ENCODE measurements at places on chromosomes 12 and 14. TPM values are rescaled to one million over a fixed set of nuclear protein-coding genes. Genes with fewer than 3 reads are reported as not detected.

- no peak for DNase-seq
These were observed 63.8 kb downstream of the SUSD6 start for GRCh38 chr14:69675245-69675583.

DNA sequence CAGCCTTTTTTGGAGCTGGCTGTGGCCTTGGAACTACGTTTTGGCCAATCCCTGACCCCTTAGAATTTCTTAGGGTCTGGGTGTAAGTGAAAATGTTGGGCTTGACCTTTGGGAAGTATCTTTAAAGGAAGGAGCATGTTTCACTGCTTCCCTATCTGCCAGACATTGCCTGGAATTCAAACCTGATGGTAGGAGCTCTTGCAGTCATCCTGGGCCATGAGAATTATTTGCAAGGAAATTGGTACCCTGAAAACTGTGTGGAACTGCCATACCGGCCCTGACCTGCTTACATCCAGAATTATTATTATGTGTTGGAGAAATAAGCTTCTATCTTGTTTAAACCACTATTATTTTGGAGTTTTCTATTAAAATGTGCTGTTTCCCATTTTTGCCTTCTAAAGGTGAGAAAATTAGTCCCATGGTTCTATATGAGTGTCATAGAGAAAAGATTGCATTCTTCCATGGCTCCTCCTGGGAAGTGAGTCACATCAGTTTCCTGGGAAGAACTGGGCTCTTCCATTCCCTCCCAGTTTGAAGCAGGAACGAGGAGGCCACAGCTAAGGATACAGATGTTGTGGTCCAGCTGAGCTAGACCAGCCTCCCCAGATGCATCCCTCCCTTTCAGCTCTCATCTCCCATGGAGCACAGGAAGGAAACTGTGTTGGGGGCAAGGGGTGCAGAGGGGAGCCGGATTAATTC is 9.5 kb upstream of the PGF start:
- no peak for DNase-seq

The HHIPL1 gene
- total RNA-seq = 15.1 TPM

DNA sequence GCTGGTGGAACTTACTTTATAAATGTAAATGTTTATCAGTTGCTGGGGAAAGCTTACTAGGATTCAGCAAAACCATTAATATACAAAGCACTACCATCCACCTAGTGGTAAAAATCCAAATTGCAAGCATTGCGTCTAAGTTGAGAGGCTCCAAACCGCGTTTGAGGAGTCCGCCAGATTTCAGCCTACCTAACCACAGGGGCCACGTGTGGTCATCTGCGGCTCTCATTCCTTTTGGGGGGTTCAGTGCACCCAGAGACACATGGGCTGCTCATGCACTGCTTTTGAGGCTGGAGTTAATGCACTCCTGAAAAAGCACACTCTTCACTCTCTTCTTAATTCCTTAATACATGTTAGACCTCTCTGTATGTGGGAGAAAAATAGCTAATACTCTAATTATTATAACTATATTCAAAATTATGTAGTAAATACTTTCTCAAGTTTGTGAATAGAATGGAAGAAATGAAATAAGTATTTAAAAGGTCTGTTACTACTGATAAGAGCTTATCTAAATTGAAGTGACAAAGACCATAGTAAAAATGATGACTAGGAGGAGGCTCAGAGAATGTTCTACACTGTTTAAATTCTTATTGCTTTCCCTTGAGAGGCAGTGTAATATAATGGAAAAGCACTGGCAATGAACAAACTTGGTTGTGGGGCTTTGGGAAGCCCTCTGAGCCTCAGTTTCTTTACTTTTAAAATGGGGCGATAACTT is 41.4 kb upstream of the MANSC4 start:
- DNase-seq = peak; percentile 61

The OTUB2 gene
- total RNA-seq = 2.3 TPM

GRCh38 chr14:33564774-33565630 is 385.9 kb downstream of the EGLN3 start:
- peak; percentile 7 for DNase-seq

DNA sequence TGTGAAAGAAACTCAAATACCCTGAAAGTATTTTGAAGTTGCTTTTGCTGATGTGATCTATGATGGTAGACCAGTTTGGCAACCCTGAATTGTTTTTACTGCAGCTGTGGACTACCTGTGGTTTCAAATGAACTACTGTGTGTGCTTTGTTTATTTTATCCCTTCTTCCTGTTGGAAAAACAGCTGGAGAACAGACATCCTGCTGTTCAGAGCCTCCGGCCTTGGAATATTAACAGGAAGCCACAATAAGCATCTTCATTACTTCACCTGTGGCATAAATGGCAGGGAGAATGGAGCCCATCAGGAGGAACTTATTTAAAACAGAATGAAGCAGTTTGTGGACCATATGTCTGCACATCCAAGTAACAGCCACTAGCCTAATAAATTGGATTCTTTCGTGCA is 104.8 kb downstream of the DUSP6 start:
- no peak for DNase-seq

DNA sequence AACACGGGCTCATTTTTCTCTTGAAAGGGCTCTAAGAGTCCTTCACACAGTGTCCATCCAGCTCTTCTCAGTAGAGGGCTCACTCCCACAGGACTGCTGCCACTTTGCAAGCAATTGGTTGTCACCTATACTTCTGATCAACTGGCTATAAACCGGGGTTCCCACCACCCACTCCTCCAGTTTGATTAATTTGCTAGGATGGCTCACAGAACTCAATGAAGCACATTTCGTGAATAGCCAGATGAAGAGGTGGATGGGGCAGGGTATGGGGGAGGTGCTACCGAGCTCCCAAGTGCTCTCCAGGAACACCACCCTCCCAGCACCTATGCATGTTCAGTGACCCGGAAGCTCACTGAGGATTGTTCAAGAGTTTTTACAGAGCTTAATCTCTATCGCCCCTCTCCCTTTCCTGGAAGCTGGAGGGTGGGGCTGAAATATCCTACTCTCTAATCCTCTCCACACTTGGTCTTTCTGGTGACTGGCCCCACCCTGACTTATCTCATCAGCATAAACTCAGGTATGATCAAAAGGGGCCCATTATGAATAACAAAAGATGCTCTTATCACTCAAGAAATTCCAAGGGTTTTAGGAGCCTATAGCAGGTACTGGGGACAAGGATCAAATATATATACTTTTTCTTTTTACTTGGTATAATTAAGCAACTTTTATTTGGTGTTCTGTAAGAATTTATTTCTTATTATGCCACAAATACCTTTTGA is 13.9 kb upstream of the EGLN3 start:
- DNase-seq = no peak

DNA sequence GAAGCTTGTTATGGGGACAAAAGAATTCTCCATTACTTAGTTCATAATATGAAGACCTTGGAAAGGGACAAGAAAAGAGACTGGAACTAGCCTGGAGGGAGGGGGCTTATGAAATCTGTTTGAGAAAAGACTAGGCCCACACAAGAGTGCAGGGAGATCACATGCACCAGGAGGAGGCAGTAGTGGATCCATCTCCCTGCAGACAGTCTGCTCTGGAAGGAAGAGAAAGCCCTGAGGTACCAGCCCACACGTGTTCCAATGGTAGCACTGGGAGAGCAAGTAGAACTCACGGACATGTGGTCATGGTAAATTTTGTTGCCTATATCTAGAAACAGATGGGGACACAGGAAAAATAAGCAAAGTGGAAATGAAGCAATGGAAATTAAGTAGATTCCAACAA is 445.4 kb downstream of the SOX5 start:
- no peak for DNase-seq

The OLR1 gene
- total RNA-seq = not detected

The MAP3K9 gene
- 8.6 TPM for total RNA-seq

DNA sequence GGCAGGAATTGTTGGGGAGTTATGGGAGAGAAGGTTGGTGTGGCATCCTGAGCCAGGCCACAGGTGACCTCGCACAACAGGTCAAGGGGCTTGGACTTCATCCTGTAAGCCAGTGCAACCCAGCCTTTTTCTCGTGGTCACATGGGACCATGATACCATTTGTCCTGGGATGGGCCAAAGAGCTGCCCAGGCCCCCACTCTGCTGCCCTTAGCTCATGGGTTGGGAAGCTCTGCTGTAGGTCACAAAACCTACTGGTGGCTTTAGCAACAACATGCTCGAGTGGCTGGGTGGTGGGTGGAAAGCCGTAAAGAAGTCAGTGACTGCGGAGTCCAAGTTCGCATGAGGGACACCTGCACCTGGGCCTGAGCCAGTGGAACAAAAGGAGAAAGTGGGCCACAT is 4.6 kb downstream of the CLMN start:
- DNase-seq = no peak

- no peak for DNase-seq
These were observed 212.8 kb upstream of the CAND1 start for GRCh38 chr12:67056329-67056728.

GRCh38 chr12:510071-510825 is 50.5 kb downstream of the B4GALNT3 start:
- DNase-seq = no peak

DNA sequence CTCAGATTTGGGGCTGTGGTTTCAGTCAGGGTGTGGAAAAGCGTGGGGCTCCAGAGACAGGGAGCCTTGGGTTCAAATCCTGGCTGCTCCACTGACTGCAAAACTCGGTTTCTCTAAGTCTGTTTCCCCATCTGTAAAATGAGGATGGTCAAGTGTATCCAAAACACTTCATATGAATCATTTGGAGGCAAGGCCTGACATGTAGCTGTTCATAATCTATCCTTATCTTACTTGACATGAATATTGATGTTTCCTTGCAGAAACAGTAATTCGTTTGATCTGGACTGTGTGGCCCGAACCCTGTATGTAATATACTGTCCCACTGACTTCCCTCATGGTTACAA is 1.5 kb upstream of the CCDC63 start:
- DNase-seq = no peak

The KRT74 gene
- total RNA-seq = not detected

DNA sequence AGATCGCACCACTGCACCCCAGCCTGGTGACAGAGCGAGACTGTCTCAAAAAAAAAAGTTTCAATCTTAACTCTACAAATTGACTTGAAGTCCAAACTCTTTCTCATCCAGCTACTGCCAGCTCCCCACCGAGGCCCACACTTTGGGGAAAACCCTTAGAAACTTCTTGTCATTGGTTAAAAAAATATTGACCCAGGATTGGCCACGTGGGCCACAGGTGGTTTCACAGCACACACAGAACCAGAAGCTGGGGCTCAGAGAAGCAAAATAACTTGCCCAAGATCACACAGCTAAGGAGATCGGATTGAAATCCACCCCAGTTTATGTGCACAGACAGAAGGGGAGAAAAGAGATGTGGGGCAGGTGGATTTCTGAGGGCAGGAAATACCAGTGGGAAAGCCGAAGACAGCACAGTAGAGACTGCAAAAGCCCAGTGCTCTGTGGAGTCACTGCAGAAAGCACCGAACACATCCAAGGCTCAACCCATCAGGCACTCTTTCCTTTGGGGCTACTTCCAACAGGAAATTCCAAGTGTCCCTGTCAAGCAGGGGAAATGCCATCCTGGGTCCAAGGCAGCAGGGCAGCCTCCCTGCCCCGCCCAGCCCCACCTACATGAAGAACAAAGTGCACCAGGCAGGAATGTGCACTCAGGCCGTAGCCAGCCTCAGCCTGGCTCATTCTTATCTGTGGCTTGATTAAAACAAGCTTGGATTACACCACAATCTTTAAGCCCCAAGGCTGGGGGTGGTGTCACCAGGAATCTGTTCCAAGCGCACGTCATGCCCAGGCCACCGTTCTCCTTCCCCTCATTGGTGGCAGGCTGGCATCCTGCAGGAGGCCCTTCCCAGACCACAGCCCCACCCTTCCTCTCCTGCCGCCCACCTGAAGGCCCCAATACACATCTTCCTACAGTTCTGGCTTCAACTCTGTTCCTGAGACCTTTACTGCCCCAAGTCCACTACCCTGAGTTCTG is 72.5 kb downstream of the ITPK1 start:
- DNase-seq = no peak

The CLEC9A gene
- not detected for total RNA-seq

The DBX2 gene
- not detected for total RNA-seq

All from endothelial cell (in vitro differentiated cells).